ENCODE measurements at places on chromosomes 7 and 10. TPM values are rescaled to one million over a fixed set of nuclear protein-coding genes. Genes with fewer than 3 reads are reported as not detected.
A peak's percentile ranks its signal among the peaks of the same experiment; 100 is the strongest.

- no peak for DNase-seq
Measured at GRCh38 chr10:64376167-64376566, 855.0 kb downstream of the REEP3 start.

The CRHR2 gene
- not detected for polyA plus RNA-seq

The GHRHR gene
- not detected for polyA plus RNA-seq

The OGDHL gene
- polyA plus RNA-seq, result 0.19 TPM

The LIPF gene
- polyA plus RNA-seq, result not detected

GRCh38 chr10:13668126-13668525, 81.4 kb downstream of the PRPF18 start:
- no peak for DNase-seq

DNA sequence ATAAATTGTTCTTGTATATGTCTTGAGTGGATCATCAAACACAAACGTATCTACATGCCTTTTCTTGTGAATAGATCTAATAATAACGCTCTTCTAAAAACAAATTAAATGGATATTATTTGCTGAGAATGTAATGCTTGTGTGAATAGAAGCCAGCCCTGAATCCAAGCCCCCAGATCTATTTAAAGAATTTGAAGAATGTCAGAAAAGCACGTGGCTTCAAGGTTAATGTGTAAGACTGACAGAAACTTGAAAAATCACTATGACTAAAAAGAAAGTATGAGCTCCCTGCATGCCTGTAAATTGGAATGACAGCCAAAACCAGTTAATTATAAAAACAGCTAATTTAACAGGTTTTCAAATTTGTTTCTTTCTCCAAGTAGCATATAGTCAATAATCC, 43.2 kb upstream of the ATRNL1 start:
- DNase-seq, result no peak

The SGCE gene
- polyA plus RNA-seq, result 76.7 TPM

The PILRA gene
- 0.30 TPM for polyA plus RNA-seq

The RNF133 gene
- polyA plus RNA-seq, result not detected

GRCh38 chr10:35308809-35309208, 27.5 kb upstream of the CCNY start:
- DNase-seq, result no peak

- no peak for DNase-seq
Measured at GRCh38 chr10:22016046-22016705, 12.6 kb upstream of the DNAJC1 start.

The MTG1 gene
- polyA plus RNA-seq, result 40.2 TPM

The OR2A12 gene
- polyA plus RNA-seq, result not detected

- DNase-seq, result no peak
Measured at GRCh38 chr10:124308811-124309210, 109.9 kb downstream of the OAT start.

DNA sequence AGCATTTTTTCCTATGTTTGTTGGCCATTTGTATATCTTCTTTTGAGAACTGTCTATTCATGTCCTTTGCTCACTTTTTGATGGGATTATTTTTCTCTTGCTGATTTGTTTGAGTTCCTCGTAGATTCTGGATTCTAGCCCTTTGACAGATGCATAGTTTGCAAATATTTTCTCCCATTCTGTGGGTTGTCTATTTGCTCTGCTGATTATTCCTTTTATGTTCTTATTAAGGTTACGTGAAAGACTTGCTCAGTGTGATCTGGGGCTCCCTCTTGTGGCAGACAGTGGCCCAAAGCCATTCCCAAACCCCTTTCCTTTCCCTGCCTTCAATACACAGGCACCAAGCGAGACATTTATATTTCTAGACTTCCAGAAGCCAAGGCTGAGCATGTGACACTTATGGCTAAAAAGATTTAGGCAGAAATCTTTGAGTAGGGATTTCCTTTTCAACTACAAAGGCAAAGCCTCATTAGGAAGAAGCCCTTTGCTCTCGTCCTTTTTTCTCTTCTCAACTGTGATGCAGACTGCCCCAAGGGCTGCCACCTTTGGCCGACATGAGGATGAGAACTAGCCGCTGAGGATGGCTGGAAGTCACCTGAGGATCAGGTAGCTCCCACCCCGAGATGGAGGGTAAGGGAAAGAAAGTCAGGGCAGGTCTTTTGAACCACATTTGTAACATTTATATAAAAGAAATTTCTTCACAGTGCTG, 23.6 kb downstream of the ST8SIA6 start:
- peak; percentile 61 for DNase-seq

The EZH2 gene
- 17.0 TPM for polyA plus RNA-seq

- no peak for DNase-seq
Measured at GRCh38 chr7:154584352-154585252, 418.3 kb downstream of the PAXIP1 start.

- no peak for DNase-seq
Measured at GRCh38 chr7:70887186-70887585, 244.8 kb upstream of the GALNT17 start.

DNA sequence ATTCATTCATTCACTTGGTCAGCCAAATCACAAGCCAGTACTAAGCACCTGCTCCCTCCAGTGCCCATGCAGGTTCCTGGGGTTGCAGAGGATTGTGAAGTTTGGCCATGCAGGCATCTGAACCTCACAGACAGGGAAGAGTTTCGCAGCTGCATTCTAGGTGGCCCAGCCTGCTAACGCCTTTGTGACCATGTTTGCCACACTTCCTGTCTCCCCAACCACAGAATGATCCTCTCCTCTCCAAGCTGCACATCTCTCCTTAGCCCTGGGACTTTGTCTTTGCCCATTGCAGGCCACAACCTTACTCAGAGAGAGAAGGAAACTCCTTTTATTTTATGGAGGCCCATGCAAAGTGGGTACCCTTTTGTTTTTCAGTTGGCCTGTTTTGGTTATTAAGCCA, 31.8 kb downstream of the EPDR1 start:
- DNase-seq, result no peak

- no peak for DNase-seq
Measured at GRCh38 chr10:125363791-125364190, 203.4 kb upstream of the CTBP2 start.

- no peak for DNase-seq
Measured at GRCh38 chr10:52453501-52453900, 139.4 kb downstream of the DKK1 start.

- no peak for DNase-seq
Measured at GRCh38 chr7:122518488-122518887, 180.4 kb downstream of the RNF133 start.

DNA sequence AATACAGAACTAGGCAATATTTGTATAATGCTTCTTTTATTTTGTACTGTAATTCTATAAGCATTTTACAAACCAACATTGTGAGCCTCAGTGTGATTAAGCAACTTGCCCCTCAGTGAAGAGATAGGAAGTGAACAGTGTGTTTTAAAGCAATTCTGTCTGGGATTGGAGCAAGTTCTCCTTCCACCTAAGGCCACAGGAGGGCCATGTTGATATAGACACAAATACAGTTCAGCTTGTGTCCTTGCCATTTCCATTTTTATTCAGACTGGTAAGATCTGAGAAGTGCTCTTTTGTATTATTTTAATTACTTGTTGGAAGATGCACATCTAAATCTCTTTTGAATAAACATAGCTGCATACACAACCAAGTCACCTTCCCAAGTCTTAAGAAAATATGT, 416.3 kb upstream of the COBL start:
- no peak for DNase-seq

The CCDC3 gene
- 3.3 TPM for polyA plus RNA-seq

The PRPS1L1 gene
- polyA plus RNA-seq, result not detected

DNA sequence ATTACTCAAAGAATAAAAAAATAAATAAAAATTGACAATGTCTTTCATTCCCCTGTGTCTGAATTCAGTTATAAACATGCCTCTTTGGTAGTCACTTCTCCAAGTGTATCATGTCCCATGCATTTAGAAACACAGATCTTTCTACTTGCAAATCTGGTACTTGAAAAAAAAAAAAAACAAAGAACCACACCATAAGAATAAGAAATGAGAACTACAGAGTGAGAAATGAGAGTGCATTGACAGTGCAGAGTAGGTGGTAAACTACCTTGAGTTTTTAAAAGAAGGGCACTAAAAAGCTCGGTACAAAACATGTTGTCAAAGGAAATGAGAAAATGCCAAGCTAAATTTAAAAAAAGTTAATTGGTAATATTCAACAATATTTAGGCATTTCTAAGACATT, 123.0 kb downstream of the GPR85 start:
- DNase-seq, result no peak

The TSPAN14 gene
- 32.5 TPM for polyA plus RNA-seq

GRCh38 chr7:137601642-137602041, 245.1 kb downstream of the DGKI start:
- DNase-seq, result no peak
